ENCODE measurements at places on chromosomes 7 and 10.

DNA sequence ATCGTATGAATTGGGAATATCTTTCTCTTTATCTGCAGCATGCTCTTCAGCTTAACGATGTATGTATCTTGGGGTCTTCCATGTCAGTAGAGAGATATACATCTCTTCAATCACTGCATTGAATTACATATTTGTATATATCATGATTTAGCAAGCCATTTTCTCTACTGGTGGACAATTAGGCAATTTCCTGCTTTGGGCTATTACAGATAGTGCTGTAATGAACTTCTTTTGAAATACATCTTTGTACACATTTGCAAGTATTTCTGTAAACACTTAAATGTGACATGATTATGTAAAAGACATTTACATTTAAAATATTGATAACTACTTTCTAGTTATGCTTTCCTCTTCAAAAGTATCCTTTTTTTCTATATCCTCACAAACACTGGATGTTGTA lies 199.0 kb downstream of the PPP1R9A start:
- no peak for DNase-seq

DNA sequence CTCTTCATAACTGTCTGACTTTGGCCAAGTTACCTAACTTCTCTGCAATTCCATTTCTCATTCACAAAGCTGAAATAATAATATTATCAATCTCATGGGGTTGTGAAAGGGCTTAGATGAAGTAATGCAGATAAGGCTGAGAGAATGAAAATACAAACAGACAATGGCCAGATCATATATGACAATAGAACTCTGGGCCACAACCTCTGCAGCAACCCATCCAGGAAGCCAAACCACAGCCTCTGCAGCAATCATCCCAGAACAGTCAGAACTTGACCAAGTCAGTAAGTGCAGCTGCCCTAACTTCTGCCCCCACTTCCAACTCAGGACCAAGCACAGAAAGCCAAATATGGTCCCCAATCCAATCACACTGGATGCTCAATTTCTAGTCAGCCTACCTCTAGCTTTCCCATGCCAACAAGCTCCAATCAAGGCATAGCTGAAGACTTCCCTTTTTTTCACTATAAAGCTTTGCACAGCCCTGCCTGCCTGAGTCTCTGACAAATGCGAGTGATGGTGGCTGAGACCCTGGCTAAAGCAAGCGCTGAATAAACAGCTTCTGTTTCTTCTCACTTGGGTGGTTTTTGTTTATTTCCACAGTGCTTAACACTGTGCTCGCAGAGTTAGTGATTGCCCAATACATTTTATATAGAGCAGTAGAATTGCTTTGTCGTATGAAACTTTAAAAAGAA lies 34.8 kb upstream of the TNPO3 start:
- DNase-seq, result no peak

GRCh38 chr10:35822316-35822715 lies 180.2 kb upstream of the FZD8 start:
- DNase-seq, result peak; percentile 7

DNA sequence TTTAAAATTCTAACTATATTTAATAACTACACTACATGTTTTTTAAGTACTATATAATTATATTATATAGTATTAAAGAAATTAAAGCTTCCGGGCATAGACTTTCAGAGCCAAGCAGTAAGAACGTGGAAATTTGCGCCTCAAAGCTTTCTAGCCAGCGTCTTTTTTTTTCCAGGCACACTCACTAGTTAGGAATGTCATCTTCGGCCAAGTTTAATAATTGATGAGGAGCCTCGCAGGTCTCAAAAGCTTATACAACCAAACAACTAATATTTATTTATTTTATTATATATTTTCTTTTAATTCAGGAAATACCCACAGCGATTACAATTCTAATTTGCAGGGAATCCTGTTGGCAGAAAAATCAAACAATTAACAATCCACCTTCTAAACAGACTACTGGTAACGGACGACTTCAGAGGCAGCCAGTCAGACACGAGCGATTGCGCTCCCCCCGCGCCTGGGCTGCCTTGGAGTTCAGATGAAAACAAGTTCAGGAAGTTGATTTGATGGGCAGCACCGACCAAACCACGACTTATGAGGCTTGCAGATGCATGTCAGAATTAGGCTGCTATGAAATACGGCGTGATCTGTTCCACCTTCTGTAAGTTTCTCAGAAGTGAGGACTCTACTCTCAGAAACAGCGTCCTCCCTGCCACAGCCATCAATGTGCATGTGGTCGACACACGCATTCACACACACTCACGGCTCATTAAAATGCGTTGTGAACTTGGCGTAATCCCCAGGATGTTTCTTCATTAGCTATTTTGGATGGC lies 431.8 kb upstream of the MGMT start:
- no peak for DNase-seq

DNA sequence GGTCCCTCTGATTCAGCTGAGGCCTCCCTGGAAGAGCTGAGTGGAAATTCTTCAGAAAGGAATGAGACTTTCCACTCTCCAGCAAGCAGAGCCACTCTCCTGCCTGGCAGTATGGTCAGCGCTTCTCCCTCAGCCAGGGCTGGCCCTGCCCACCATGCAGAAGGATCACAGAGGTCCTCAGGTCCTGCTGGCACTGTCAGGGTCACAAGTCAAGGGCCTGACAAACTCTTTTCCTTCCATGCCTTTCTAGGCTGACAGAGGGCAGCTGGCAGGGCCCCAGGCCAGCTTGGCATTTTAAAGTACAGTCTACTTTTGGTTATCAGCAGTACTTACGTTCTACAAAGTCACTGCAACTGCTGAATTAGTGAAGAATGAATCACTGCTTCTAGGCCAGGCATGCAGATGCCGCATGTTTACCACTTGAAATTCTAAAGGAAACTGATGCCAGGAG lies 119.3 kb upstream of the FRMD4A start:
- no peak for DNase-seq

DNA sequence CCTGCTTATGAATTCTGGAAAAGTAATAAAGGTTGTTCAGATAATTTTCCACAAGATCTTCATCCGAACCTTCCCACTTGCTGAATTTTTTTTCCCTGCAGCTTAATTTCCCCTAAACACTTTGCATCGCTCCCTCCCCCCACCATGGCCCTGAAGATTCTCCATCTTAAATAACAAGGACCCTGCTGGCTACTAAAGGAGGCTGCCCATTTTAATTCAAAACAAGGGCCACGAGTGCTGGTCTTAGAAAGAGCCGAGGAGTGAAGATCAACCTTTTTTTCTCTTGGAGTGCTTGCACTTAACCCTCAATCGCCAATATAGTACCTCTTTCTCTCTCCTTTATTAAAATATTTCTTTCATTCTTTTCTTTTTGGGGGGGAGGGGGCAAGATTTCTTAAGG lies 9.2 kb upstream of the SP8 start:
- DNase-seq, result no peak

DNA sequence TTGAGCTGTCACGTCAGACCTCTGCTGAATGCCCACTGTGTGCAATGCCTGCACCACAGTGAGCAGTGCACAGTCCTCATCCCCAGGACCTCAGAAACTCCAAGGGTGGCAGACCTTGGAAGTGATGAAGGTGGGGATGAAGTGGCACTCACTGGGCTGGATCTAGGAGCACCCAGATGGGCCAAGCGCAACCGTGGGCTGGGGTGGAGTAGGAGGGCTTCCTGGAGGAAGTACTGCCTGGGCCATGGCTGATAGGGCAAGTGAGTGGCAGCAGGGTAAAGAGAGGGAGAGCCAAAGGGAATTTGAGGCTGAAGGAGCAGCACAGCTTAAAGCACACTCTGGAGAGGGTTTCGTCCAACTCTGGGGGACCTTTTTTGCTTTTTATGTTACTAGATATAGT lies 52.3 kb downstream of the RBM20 start:
- DNase-seq, result no peak

GRCh38 chr10:102157224-102157623 lies 5.0 kb downstream of the NOLC1 start:
- no peak for DNase-seq

- DNase-seq, result peak; percentile 27
Measured at GRCh38 chr7:98372993-98373392, 27.9 kb downstream of the BAIAP2L1 start.

GRCh38 chr7:17255926-17256325 lies 42.5 kb upstream of the AHR start:
- DNase-seq, result no peak

DNA sequence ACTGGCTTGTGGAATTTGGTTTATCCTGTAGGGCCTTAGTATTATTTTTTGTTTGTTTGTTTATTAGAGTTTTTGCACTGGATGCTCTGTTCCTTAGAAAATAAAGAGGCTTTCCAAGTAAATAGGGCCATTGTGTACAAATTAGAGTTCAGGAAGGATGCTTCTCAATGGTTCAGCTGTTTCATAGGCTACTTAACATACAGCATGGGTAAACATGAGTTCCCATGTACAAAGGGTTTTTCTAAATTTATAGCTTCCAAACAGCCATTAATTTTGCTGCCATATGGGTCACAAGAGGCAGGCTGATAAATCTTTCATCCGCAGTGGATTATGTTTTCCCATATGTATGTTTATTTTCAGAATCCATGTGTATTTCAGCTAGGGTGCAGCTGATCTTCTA lies 121.6 kb upstream of the WDR11 start:
- no peak for DNase-seq

GRCh38 chr7:31603046-31603445 lies 84.0 kb upstream of the PPP1R17 start:
- no peak for DNase-seq

- DNase-seq, result no peak
Measured at GRCh38 chr7:8724080-8724718, 290.8 kb downstream of the NXPH1 start.

DNA sequence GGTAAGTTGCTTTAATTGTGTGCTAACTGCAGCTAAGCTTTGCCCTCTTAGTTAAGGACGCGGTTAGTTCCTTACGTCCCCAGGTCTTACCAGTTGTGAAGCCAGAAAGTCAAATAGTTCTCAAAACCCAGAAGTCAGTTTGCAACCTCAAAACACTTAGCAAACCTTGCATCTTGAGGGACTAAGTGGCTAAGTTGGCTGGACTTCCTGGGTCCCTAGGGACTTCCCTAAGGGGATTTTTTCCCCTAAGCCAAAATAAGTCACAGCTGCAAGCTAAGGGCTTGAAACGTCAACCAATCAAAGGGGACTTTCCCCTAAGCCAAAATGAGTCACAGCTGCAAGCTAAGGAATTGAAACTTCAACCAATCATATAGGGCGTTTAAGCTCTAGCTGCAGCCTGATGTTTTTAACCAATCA lies 36.2 kb upstream of the HECW1 start:
- DNase-seq, result no peak

- no peak for DNase-seq
Measured at GRCh38 chr10:73183667-73184281, 15.9 kb downstream of the FAM149B1 start.

DNA sequence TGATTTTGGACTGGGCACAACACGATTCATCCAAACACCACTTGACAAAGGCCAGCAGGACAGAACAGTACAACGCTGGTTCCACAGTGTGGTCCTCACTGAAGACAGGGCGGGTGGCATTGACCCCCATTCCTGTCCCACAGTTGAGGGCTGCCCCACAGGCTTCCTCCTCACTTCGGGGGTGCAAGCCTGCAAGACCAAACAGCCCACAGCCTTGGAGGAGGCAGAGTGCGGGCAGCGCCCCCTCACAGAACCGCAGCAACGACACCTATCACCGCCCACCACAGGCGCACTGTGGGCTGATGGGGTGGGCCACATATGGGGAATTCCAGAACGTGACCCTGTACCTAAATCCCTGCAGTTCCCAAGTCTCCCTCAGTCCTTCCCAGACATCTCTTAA lies 70.6 kb downstream of the PTPRN2 start:
- no peak for DNase-seq

DNA sequence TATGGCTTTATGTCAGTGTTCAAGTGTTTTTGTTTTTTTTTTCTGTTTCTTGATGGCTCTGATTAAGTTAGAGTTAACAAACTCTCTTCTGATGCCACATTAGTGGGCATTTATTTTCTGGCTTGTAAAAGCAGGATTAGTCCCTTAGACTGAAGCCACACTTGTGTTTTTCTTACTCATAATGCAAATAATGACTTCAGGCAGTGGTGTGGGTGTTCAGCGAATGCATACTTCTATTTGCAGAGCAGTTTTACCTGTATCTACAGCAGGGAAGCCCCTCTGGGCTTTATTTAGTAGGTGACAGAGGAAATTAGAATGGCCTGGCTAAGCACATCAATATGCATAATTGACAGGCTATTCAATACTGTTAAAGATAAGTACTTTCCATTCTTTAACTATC lies 79.9 kb downstream of the CNNM2 start:
- no peak for DNase-seq

DNA sequence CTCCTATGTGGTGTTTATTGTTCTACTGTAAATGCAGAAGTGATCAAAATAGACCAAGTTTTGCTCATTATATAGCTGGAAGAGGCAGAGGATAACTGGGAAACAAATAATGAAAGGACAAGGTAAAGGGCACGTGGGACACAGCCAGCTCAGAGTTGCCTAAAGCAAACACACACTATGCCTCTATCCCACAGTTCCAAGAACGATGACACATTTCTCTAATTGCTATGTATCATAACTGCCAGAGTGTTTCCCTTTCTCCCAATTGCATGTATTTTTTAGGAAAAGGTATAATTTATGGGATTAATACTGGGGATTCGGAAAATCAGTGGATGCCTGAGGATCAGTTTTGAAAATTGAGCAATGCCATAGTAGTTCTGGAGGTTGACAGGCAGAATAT lies 49.0 kb downstream of the CCDC71L start:
- no peak for DNase-seq

DNA sequence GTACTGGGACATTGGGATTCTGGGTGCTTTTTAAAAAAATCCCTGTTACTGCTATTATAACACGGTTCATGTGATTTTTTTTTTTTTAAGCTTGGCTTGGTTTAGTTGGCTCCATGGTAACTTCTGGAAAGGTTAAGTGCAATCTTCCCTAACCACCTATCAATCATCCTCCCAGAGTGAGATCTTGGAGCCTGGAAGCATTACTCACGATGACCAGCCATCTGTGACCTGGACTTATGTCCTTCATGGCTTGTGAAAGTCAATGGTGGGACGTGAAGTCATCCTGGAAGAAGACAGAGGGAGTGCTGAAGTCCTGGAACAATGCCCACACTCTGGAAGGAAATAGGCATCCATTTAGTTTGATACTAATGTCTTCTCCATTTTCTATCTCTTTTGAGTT lies 135.5 kb upstream of the FRMD4A start:
- no peak for DNase-seq

DNA sequence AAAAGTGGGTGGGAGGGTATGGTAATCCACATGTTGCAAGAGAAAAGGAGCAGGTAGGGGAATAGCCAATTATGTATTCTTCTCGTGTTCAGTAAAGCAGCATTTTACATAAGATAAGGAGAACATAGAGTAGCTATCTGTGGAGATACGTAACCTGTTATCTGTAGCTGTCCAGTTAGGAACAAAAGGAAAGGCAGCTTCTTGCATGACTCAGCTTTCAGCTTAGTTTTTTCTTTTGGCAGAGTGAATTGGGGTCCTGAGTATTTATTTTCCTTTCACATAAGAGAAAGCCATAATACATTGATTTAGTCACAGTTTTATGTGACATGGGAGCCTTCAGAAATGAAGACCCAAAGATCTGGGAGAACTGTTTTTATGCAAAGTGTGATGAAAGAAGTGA lies 116.7 kb upstream of the IMMP2L start:
- no peak for DNase-seq

- no peak for DNase-seq
Measured at GRCh38 chr7:771234-772004, 44.3 kb upstream of the PRKAR1B start.

- no peak for DNase-seq
Measured at GRCh38 chr7:104551226-104551625, 222.8 kb downstream of the LHFPL3 start.
